Iris pigment epithelial cell (primary cell): ENCODE measurements at places on chromosomes 4 and X.

DNA sequence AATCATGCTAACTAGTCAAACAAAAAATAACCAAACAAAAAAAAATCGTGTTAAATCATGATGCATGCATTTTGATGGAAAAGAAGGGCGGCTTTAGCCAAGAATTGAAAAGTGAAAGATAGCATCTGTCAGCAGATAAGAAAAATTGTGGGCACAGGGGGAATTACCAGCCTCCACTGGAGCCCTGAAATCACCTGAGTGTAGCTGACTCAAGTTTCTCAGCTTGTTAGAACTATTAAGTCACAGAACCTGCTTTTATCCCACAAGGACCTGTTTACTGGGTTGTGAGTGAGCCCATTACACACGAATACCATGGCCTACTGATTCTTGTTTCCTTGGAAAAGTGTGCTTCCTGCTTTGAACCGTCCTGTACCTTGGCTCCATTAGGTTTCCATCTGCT lies 85.2 kb downstream of the COX18 start:
- DNase-seq: no peak

GRCh38 chr4:86837691-86838503 lies 11.3 kb downstream of the SLC10A6 start:
- peak; percentile 48 for DNase-seq

DNA sequence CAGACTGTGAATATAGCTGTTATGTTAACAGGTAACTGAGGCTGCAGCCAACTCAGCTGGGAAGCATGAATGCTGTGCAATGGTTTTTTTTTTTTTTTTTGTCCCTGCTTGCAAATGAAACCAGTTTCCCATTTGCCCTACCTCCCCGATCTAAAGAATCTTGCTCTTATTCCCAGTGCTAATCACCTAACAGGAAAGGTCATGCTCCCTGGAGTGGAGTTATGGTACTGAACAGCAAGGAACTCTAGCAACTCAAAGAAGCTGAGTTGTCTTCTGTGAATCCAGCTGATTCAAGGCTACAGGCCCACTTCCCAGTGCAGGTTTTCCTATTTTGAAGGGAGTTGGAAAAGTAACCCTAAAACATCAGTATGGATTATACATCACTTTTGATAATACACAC lies 52.1 kb downstream of the HTR2C start:
- DNase-seq: no peak

DNA sequence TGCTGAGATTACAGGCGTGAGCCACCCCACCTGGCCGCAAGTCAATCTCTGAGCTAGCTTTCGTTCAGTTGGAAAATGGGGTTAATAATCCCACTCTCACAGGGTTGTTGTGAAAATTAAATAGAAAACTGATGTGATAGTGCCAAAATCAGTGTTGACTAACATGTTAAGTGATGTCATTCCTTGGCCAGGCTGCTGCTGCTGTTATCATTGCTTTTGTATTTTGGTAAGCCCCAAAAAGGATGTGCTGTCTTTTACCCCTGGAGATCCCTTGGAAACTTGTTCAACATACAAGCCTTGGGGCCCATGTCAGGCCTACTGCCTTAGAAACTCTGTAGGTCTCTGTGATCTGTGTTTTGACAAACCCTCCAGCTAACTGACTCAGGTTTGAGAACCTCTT lies 106.3 kb downstream of the AFF1 start:
- peak; percentile 53 for DNase-seq

DNA sequence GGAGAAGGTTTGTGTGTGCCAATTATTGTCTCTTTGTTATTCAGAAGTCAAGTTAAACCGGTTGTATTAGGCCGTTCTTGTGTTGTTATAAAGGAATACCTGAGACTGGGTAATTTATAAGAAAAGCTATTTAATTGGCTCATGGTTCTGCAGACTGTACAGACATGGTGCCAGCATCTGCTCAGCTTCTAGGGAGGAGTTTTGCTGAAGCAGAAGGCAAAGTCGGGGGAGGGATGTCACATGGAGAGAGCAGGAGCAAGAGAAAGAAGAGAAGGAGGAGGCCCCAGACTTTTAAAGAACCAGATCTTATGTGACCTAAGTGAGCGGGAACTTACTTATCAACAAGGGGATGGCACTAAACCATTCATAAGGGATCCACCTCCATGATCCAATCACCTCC lies 349.3 kb upstream of the PCDH18 start:
- DNase-seq: no peak

DNA sequence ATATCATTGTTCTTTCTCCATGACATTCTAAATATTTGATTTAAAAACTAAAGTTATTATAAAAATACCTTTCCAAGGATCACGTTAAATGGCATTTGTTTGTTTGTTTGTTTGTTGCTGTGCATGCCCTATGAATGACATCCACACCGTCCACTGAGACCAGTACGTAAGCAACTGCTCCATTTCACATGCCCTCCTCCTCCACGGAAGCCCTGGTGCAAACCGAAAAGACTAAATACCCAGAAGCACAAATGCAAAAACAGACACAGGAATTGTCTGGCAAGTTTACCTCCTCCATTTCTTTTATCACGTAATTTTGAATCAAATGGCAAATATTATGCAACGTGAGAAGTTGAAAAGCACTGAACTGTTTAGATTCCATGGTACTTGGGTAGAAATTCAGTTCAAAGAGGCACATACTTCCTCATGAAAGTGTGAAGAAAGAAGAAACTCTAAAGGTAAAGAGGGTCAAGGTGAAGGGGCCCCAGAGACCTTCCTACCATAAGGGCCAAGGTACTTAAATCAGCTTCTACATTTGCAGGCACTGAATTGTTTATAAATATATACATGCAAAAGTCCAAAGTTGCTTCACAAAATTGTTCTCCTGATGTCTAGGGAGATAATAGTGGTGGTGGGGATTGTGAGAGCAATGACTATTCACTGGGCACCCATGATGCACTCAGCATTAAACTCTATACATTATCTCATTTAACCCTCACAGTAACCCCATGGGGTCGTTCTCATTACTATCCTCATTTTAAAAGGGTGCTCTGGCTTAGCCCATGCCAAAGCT lies 23.4 kb downstream of the IRF2 start:
- no peak for DNase-seq

DNA sequence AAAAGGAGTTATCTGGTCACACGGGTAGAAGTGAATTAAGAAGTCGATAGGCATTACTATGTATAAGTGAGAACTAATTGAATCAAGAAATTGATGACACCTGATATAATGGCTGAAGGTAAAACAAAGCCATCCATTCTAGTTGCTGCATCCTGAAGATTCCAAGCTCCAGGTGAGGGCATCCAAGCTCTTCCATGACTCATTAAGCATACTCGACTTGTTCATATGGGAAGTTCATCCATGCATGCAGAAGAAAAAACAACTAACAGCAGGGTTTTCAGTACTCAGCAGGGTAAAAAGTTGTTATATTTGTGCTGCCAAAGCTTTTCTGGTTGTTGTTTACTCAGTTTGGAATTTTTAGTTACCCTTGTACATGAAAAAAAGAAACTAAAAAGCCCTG lies 508.0 kb upstream of the CXorf51A start:
- DNase-seq: no peak

DNA sequence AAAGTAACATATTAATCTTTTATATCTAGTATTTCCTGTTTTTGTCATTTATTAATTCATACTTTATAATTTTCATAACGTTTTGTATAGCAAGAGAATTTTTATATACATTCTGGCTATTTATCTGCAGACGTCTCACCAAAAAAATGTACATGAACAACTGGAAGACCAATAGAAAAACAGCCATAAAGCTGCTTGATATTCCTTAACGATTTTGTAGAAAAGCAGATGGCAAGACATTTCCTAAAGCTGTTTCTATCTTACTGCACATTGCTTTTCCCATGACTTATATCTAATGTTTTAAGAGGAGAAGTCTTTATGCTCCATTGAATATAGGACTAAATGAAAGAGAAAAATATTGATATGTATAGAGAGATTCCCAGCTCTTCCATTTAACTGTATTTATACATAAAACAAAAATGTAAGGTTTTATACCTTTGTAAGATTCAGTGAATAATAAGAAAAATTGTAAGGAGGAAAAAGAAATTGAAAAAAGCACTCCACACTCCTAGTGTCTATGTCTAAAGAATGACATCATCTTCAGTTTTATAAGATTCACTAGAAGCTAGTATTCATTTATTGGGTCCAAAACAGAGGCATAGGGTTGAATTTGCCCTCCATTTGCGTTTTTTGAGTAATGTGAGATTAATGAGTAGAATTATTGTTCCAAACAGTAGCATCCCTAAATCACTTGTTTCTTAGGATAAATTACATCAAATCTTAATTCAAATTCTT lies 248.5 kb downstream of the PPP3CA start:
- DNase-seq: no peak

DNA sequence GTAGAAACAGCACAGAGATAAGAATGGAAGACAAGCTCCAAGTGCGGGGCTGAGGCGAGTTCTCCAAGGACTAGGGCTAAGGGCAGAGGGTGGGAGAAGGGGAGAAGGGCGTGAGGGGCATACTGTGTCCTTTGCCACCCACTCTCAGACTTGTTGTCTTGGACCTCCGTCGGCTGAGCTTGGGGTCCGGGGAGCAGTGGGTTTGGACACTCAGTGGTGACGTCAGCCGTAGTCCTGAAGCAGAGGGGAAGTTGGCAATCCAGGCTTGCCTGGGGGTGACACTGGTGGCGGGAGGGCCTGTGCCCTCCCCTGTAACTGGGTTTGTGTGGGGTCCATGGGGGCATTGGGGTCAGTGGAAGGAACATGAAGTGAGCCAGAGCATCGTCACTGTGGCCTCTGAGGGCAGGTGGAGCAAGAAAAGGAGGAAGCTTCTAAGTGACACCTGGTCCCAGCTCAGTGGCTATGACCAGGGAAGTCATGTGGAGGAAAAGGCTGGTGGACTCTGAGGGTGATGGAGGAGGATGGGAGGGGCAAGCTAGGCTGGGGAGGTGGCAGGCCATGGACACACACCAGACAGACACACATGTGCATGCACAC lies 17.6 kb downstream of the CD99 start:
- no peak for DNase-seq

DNA sequence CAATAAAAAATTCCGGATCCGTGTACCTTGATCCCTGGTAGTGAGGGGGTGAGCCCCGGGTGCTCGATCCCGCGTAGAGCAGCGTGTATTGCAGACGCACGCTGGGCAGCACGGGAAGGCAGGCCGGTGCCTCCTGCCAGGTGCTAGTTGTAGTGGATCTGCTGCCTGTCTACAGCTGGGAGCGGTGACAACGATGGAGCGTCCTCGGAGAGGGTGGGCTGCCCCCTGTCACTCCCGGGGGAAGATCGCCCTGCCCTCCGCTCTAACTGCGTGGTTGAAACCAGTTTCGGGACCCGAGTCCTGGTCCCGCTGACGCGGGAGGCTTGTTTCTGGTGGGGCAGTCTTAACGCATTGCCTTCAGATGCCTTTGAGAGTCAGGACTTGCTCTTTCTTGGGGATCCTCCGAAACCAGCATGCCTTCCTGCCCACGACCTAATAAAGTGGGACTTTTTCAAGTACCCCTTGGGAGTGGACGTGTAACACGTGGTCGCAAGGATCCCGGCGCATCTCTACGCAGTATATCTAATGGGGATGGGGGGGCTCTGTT lies 2.7 kb upstream of the NKX6-1 start:
- no peak for DNase-seq

GRCh38 chrX:111892375-111892774 lies 16.4 kb downstream of the TRPC5OS start:
- DNase-seq: no peak

GRCh38 chr4:186167605-186168004 lies 23.8 kb upstream of the CYP4V2 start:
- DNase-seq: no peak

- no peak for DNase-seq
Measured at GRCh38 chr4:80393970-80394250, 58.4 kb downstream of the CFAP299 start.

GRCh38 chr4:168163106-168163505 lies 70.8 kb downstream of the ANXA10 start:
- DNase-seq: no peak

DNA sequence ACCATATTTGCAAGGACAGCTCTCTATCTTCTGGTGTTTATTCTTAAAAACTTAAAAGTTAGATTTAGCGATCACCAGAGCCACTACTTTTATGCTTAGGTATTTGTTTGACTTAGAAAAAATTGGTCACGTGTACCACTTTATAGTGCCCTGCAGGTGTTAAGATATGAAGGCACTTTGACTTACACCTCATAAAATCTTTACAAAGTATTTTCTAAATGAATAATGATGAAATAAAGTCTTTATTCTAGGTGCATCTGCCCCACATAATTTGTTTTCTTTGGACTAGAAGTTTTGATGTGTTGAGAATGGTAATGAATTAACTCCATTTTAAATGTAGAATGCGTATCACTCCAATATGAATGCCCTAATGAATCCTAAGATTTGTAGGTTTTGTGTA lies 2.9 kb downstream of the FMR1 start:
- no peak for DNase-seq

- no peak for DNase-seq
Measured at GRCh38 chr4:180394730-180395129, 1848.5 kb upstream of the TENM3 start.

- no peak for DNase-seq
Measured at GRCh38 chrX:19731307-19731820, 156.0 kb downstream of the SH3KBP1 start.

GRCh38 chr4:4861390-4862018 lies 2.0 kb downstream of the MSX1 start:
- DNase-seq: no peak

- peak; percentile 68 for DNase-seq
Measured at GRCh38 chr4:150004481-150004880, 73.8 kb upstream of the DCLK2 start.
